ENCODE measurements at places on chromosomes 7 and 10.

GRCh38 chr10:43294241-43294658, 27.4 kb upstream of the RASGEF1A start:
- DNase-seq: no peak

DNA sequence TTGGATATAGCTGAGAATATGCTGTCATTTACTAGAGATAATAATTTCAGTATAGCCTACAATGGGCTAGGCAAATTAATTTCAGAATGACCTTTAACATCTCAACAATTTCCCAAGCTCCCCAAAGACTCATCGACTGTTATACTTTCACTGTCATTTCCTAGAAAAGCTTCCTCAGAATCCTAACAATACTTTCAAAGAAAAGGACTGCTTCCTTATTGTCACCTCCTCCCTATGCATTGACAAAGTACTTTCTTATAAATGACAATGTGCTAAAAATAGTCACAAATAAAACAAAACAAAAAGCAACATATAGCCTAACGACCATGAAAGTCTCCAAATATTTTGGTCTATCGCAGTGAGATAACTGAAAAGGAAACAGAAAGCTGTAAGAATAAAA, 272.6 kb downstream of the ELMO1 start:
- no peak for DNase-seq

GRCh38 chr7:111009526-111010040, 81.3 kb upstream of the LRRN3 start:
- DNase-seq: no peak

- DNase-seq: no peak
Measured at GRCh38 chr10:1550616-1551015, 186.7 kb downstream of the ADARB2 start.
